ENCODE measurements at places on chromosomes 3 and 15. TPM values are rescaled to one million over a fixed set of nuclear protein-coding genes. Genes with fewer than 3 reads are reported as not detected.

The COL6A5 gene
- under 0.01 TPM for total RNA-seq

DNA sequence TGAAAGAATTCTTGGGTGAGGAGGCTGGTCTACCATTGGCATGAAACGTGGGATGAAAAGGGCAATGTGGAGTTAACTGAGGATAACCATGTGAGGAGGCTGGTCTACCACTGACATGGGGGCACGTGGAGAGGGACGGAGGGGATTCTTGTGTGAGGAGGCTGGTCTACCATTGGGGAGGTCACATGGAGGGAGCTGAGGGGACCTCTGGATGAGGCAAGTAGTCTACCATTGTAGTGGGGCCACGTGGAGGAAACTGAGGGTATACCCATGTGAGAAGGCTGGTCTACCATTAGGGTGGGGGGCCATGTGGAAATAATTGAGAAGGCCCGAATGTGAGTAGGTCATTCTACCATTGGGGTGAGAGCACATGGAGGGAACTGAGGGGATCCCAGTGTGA is 154.1 kb downstream of the FBLN2 start:
- DNase-seq, result no peak

- DNase-seq, result peak; percentile 67
These were observed 81.0 kb upstream of the BNC1 start for GRCh38 chr15:83365370-83365938.

DNA sequence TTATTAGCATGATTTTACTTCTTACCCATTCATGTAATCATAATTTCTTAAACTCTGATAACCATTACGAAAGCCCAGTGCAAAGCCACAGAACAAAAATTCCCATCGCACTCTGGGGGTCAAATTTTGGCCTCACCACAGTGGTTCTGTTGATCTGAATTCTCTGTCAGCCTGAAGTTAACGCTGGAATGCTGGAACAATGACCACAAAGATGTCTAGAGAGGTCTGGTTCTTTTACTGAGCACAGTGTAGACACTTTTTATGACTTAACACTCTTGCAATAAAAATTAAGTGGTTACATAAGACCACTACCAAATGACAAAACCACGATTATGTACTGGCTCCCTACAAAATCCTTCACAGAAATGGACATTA is 94.7 kb downstream of the PDZRN3 start:
- DNase-seq, result peak; percentile 7

- DNase-seq, result no peak
These were observed 176.0 kb upstream of the TMCO5A start for GRCh38 chr15:37758412-37758811.

The CCDC71 gene
- 18.6 TPM for total RNA-seq

- no peak for DNase-seq
These were observed 352.4 kb upstream of the ZNF385D start for GRCh38 chr3:22103423-22103822.

DNA sequence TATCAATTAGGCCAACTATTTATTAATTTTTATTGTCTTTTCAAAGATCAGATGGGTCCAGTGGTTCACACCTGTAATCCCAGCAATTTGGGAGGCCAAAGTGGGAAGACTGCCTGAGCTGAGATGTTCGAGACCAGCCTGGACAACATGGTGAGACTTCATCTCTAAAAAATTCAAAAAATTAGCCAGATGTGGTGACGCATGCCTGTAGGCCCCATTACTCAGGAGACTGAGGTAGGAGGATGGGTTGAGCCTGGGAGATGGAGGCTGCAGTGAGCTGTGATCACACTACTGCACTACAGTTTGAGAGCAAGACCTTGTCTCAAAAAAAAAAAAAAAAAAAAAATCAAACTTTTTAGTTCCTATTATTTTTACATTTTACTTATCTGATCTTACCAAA is 8.2 kb downstream of the AP3S2 start:
- no peak for DNase-seq

- DNase-seq, result peak; percentile 66
These were observed 35.8 kb downstream of the THSD4 start for GRCh38 chr15:71151081-71151480.

- DNase-seq, result no peak
These were observed 73.9 kb upstream of the TMEM108 start for GRCh38 chr3:132964266-132964665.

DNA sequence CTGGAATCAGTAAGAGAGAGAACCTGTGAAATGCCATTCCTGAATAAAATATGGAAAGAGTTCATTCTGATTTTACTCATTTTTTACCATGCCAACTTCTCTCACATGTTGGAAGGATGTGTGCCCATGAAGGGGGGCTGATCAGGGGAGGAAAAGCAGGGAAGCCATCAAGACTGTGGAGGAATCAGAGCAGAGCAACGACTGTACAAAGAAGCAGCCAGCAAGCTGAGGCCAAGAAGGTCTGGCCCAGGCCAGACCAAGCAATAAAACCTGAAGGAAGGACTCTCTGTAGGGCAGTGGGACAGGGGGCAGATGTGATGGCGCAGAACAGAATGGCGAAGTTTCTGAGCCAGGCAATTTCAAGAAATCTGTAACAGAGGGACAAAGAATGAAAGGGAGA is 24.0 kb upstream of the ARNT2 start:
- DNase-seq, result no peak

DNA sequence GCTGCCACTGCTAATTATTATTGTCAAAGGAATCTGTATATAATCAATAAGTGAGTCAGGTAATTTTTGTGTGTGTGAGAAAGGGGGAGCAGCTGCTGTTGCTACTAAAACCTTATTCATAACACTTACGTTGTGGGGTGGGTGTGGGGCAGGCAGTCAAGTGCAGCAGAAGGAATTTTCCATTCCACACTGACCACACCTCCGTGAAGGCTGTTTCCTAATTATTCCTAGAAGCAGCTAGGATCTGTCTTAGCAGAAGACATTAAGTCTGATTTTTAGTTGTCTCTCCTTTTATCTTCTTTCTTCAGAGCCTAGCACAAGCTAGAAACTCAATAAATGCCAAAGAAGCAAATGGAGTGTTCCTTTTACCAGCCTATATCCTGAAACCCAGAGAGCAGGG is 4.0 kb upstream of the U2SURP start:
- DNase-seq, result no peak

The GLDN gene
- total RNA-seq, result not detected

The GREM1 gene
- total RNA-seq, result 35.3 TPM

DNA sequence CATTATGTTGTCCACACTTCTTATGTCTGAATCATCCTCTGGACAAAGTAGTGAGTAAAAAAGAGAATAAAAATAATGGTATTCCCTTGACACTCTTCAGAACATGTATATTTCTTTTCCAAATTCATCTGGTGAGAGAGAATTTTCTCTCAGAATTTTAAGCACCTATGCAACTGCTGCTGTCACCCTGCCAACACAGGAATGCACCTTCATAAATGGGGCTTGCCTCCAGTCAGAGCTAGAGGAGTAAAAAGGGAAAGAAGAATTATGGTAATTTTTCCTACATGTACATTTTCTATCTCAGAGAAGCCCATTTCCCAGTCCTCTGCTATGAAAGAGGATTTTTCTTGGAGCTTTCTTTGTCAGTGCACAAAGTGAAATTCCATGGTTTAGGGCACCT is 92.2 kb upstream of the ALCAM start:
- no peak for DNase-seq

DNA sequence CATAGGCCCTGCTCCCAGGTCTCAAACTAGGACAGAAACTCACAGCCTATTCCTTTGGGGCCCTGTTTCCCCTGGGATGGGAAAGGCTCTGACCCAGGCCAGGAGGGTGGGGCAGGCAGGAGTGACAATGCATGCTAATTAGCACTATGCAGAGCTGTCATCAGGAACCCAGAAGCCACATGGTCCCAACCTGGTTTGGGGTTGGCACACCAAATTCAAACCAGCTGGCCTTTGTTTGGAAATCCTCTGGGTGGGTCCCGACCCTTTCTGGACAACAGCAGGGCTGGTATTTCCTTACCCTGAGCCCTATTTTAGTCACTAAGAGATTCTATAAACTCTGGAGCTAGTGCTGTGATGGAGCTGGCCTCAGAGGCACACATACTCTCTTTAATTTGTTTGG is 166.2 kb downstream of the LRTM1 start:
- no peak for DNase-seq

GRCh38 chr3:88298189-88298588 is 148.4 kb downstream of the C3orf38 start:
- DNase-seq, result no peak

The ELP6 gene
- 44.3 TPM for total RNA-seq

DNA sequence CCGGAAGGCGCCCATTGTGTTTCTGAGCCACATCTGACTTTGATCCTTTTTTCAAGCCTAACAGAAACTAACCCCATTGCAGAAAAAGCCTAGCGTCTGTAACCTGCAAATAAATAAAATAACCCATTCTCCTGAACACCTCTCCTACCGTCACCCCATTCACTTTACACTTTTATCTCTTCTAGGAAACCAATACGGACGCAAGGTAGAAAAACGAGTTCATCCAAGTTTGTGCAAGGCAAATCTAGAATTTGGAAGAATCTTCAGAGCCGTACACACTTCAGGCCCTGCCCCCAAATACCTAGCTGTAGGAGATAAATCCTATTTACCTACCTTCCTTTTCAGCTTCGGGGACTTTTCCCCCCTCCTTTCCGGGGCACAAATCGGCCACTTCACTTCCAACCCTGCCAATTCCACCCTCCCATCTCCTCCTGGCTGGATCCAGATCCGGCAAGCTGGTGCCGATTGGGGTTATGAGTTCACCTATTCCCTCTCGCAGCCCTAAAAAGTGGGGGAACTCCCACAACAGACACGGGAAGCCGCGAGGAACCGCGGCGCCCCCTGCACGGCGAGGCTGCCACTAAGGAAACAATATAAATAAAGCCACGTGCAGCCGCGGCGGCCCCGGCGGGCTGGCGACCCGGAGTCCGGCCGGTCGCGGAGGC is 987 bp downstream of the PRTG start:
- DNase-seq, result peak; percentile 16

The CPB1 gene
- not detected for total RNA-seq

GRCh38 chr15:84791763-84792162 is 25.4 kb upstream of the ALPK3 start:
- DNase-seq, result no peak

The SNTN gene
- not detected for total RNA-seq

- DNase-seq, result peak; percentile 26
These were observed 210.2 kb downstream of the ADAMTS17 start for GRCh38 chr15:100131321-100132224.

The HYKK gene
- total RNA-seq, result 3.0 TPM

GRCh38 chr3:170352936-170353335 is 4.6 kb upstream of the SKIL start:
- no peak for DNase-seq

DNA sequence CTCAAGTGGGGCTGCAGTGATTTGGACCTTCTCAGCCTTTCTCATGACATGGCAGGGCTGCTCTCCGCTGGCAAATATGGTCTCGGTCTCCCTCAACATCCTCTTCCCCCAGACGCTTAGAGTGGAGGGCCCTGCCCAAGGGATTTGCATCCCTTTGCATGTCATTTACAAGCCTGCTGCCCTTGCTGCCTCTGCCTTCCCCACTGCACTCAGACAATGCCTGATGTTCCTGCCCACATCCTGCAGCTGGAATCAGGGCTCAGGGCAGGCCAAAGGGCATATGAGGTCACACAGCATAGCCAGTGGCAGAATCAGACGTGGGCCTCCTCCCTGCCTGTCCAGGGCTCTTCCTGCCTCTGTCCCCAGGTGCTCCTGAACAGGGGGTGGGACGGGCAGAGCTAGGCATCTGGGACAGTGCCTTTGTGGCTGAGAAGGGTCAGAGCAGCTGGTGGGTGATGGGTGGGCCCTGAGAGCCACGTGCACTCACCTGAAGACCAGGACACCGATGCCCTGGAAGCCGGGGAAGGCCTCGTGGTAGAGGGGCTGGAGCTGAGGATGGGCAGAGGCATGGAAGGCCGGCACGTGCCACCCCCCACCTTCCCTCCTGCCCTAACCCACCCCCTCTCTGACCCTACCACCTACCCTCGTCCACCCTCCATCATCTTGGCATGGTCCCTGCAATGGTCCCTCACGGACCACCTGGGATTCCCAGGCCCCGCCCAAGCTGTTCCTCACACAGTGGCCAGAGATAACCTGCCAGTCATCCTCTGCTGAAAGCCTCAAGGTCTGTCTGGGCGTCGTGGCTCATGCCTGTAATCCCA is 27.4 kb upstream of the GOLGA6C start:
- no peak for DNase-seq

DNA sequence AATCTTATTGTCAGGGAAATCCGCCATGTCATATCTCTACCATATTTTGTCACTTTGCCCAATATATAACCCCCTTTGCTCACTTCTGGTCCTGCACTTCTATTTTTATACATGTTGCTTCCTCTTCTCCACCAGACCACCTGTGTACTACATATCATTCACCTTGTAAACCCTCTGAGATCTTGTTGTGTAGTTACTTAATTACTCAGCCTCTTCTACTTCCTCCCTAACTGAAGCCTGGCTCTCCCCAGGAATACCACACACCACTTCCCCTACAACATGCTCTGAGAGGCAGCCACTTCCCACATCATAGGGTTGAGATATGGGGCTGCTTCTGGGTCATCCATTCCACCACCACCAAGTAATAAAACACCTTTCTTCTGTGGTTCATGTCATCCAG is 10.0 kb downstream of the HEXA start:
- DNase-seq, result no peak

The SGO1 gene
- 13.3 TPM for total RNA-seq

DNA sequence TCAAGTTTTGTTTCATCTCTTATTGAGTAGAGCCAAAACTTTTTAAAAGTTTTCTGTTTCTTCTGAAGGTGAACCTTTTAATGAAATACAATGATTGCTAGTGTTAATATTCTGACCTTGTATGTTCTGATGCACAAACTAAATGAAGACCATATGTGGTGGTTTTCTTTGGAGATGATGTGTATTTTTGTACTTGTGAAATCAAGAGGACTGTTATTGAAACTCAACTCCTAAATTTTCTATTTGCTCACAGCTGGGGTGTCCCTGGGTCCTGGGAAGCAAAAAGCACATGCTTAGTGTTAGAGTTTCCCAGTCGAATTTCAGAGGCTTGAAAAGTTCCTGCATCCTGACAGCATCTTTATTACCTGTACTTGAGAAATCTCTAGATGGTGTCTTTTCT is 1185.8 kb upstream of the ALCAM start:
- no peak for DNase-seq

The KNG1 gene
- not detected for total RNA-seq

GRCh38 chr15:68375191-68375631 is 56.8 kb downstream of the ITGA11 start:
- DNase-seq, result no peak

The SLC38A3 gene
- not detected for total RNA-seq

DNA sequence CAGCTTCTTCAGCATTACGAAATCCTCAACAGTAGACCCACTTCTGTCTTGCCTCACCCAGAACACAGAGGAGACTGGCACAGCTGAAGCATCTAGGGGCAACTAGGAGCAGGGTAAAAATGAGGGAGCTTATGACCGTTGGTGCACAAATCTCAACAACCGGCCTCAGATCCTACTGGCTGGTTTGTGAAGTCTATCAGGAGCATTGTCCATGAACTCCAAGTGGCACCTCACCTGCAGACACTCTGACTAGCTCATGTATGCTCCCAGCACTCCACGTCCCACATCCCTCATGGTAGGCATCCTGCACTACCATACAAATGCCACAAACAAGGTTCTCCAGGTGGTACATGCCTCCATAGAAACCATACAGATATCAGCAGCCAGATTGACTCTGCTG is 163.1 kb downstream of the TLE3 start:
- no peak for DNase-seq

Data from Daoy (cell line).